ENCODE measurements at places on chromosomes 3 and 15.

DNA sequence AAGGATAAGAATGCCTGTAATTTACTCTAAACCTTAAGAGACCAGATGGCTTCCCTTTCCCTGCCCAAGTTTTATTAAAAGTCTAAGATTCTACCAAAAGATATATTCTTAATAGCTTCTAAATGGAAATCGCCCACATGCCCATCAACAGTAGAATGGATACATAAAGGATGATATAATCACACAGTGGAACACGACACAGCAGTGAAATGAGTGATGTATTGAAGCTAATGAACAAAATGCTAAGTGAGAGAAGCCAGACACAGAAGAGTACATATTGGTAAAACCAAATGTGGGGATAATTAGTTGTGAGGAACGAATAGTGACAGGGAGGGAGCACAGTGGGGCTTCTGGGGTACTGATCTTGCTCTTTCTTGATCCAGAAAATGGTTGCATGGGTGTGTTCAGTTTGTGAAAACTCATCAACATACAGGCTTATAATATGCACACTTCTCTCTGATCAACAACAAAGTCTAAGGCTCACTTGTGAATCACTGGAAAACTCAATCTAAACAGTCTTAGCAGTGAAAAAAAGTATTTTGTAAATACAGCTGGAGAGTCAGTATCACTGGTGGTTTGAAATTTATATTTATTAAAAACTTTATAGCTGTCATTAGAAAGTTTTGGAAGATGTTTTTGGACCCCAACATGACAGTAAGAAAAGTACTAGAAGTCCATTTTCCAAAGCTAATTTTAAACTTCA lies 170.7 kb upstream of the FAM3D start:
- no peak for DNase-seq

DNA sequence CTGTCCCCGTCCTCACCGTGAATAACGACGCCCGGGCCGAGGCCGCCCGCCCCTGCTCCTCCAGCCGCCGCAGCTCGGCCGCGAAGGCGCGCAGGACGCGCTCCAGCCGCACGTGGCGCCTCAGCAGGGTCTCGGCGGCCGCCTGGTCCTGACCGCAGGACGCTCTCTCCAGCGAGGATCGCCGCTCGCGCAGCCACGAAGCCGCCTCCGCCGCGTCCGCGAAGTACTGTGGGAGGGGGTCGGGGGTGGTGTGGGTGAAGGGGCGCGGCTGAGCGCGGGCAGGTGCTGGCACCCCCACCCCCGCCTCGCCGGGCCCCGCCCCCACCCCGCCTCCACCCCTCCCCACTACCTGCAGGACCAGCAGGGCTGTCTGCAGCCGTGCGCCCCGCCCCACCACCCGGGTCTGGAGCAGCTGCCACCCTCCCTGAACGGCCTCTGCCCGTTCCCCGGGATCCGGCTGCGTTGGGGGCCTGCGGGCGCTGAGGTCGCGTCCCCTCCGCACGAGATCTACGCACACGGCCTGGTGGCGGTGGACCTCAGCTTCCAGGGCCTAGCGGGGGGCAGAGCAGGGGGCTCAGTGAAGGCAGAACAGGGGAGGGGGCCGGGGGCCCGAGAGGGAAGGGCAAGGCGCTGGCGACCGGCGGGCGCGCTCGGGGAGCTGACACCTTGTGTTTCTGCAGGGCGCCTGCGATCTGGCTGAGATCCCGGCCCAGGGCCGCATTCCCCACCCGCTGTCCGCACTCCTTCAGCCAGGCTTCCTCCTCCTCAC lies 11.7 kb downstream of the SPTBN5 start:
- no peak for DNase-seq

DNA sequence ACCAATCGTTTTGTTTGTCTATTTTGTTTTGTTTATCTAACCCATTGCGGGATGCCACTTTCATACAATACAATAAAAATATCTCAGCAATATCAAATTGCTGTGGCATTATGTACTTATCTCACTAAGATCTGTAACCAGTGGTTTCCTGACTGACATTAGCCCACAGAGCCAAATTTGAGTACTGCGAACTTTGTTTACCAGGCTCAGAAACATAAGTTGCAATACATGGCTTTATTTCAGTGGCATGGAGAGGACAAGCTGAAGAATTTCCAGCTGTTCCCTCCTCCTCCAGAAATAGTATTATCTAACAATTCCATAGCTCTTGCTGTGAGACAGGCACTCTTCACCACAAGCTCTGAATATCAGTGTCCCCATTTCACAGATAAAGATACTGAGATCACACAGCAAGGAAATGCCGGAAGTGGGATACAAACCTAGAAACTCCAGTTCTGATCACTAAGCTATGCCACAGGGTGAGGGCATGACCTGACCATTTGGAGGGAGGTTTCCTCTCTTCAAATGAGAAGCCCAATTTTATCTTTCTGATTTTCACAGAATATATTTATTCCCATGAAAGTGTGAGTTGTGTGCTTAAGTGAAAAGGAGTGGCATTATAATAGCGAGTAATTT lies 469.9 kb upstream of the CBLB start:
- no peak for DNase-seq

GRCh38 chr15:85024509-85025336 lies 43.1 kb downstream of the PDE8A start:
- peak; percentile 74 for DNase-seq

- DNase-seq: peak; percentile 31
These were observed 3.6 kb downstream of the CTNNB1 start for GRCh38 chr3:41202834-41203345.

DNA sequence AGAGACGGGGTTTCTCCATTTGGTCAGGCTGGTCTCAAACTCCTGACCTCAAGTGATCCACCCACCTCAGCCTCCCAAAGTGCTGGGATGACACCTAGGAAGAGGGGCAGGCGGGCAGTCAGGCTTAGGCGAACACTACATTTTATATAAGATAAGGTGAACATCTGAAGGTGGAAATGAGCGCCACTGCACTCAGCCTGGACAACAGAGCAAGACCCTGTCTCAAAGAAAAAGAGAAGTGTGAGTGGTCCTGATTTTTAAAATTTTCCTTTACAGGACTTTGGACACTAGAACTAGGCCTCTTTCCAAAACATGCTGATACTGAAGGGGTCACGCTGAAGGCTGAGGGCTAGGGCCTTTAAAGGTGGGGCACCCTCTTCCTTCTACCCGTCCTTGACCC lies 48.0 kb downstream of the ZDHHC19 start:
- DNase-seq: no peak

GRCh38 chr15:98625614-98626013 lies 22.7 kb upstream of the IGF1R start:
- DNase-seq: no peak

DNA sequence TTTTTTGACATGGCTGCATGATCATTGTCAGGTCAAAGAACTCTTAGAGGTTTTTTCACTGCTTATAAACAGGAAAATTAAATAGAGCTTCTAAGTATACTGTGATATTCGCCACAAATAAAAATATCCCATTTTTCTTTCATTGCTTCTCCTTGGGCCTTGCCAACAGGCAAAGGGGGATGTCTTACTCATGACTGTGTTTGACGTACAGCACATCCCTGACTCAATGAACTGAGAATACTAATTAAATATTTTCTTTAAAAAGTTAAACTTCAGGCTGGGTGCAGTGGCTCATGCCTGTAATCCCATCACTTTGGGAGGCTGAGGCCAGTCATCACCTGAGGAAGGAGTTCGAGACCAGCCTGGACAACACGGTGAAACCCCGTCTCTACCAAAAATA lies 41.4 kb upstream of the CCDC80 start:
- DNase-seq: no peak

- DNase-seq: peak; percentile 74
These were observed 612 bp upstream of the TBL1XR1 start for GRCh38 chr3:177197727-177198460.

- no peak for DNase-seq
These were observed 50.9 kb downstream of the MYL3 start for GRCh38 chr3:46812237-46812791.

GRCh38 chr15:87347806-87348515 lies 908.6 kb downstream of the NTRK3 start:
- no peak for DNase-seq

- DNase-seq: no peak
These were observed 149.9 kb upstream of the NR2E3 start for GRCh38 chr15:71660501-71660900.

- DNase-seq: no peak
These were observed 35.5 kb upstream of the HCLS1 start for GRCh38 chr3:121696186-121696585.

GRCh38 chr3:116785226-116785625 lies 75.6 kb downstream of the TUSC7 start:
- DNase-seq: no peak

- DNase-seq: no peak
These were observed 153.8 kb downstream of the ADAM10 start for GRCh38 chr15:58595516-58596263.

GRCh38 chr3:177284383-177284881 lies 87.2 kb upstream of the TBL1XR1 start:
- DNase-seq: no peak

DNA sequence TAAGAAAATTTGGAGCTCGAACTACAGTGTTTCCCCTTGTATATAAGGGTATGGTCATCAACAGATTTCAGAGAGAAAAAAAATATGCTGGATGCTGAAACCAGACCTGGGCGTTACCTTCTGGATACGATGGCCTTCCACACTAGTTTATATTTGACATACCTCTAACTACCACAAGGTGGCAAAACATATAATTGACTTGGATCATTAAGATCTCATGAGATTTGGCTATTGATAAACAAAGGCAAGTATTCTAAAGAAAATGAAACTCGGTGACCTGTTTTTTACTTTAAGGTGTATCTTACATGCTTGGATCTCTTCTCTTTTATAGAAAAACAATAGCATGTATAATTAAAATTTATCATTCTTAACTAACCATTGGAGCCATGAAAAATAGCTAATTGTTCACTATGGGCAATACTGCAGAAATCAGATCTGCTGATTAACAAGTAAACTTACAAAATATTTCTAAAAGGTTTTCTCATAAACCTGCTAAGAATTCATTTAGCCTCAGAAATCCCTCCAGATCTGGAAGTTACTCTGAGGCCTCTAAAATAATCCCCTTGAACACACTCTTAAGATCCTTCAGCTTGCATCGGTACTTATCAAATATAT lies 300.6 kb upstream of the KCNH8 start:
- peak; percentile 43 for DNase-seq

GRCh38 chr3:37498126-37499039 lies 324.0 kb upstream of the LRRFIP2 start:
- no peak for DNase-seq

GRCh38 chr15:96336108-96336595 lies 5.7 kb downstream of the NR2F2 start:
- DNase-seq: peak; percentile 64

DNA sequence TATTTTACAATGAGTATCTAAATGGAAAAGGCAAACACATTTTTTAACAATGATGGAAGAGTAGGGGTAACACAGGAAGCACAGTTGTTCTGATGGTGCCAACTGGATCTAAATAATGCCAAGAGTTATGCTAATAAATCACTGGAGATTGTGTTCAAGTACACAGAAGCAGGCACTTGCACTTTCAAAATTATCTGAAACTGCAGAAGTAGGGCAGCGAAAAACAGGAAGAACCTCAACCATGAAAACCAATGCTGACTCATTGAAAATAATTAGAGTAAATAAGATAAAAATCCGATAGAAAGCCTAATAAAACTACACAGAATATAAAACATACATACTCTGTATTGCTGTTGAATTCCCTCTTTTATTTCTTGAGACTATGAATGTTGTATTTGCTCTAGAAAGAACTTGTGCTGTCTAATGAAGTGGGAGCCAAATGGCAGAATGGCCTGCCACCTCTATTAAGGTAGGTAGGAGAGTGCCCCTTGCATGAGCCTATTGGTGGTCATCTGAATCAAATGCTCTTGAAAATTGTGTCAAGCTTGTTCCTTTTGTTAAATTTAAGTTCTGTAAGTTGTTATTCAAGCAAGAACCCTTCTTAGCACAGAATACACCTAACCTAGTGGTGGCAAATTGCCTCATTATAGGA lies 93.7 kb downstream of the ABI3BP start:
- DNase-seq: no peak

DNA sequence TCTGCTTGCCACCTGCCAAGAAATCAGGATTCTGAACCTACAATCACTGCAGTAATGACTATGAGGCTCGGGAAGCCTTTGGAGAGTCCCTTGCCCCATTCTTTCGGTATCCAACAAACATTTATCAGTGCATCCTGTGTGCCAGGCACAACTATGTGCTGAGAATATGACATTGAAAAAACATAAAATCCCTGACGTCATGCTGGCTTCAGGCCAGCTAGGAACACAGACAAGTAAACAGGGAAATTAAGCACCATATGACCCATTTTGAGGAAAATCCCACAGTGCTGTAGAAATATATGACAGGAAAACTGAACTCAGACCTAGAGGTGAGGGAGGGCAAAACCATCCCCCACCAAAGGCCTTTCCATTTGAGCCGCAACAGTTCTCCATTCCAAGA lies 34.1 kb upstream of the DET1 start:
- DNase-seq: peak; percentile 14

DNA sequence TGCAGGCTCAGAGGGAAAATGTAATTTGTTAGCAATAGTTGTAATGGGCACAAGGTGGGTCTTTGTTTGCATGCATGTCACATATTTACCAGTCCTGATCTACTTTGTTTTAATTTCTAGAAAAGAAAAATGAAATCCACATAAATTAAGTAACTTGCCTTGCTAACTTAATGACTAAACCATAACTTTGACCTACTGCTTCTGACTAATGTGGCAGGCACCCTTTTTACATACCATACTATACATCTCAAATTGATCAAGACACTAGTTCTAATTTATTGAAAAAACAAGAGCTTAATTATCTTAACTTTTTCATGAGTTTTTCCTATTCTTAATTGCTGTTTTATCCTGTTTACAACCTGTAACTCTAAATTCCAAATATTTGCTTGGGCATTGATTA lies 93.2 kb downstream of the ATP11B start:
- DNase-seq: no peak

GRCh38 chr3:64764386-64764929 lies 76.7 kb upstream of the ADAMTS9 start:
- no peak for DNase-seq

DNA sequence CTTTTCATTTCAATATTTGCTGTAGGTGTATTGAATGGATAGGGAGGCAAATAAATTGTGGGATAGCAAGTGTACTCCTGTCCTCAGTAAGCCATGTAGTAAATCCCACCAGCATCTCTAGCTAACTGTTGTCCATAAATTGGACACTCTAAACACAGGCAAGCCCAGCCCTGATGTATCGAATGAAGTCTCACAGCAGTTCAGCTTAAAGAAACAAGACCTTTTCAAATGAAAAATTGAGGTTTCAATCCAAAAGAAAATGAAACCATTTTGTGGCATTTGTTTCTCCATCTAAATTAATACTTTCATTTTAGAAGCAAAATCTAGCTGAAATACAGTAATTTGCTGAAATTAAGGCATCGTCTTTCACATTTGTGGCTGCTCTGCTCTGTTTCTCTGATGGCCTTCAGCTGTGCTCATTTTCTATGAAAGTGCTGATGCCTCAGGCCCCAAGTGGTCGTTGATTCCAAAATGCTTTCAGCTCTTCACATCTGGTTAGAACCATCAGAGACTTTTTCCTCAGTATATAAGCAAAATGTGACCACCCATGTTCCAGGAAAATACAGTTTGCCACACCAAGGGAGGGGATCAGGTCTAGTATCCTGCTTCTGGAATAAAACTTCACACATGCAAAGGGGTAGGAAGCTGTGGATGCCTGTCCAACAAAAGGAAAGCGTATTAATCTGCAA lies 245.0 kb downstream of the ZMAT3 start:
- no peak for DNase-seq

Data from HT-29 (cell line).